ENCODE measurements at places on chromosomes 6 and 20.
A peak's percentile ranks its signal among the peaks of the same experiment; 100 is the strongest.

- DNase-seq, result no peak
Observed at GRCh38 chr6:142293121-142293520, 8.7 kb upstream of the ADGRG6 start.

DNA sequence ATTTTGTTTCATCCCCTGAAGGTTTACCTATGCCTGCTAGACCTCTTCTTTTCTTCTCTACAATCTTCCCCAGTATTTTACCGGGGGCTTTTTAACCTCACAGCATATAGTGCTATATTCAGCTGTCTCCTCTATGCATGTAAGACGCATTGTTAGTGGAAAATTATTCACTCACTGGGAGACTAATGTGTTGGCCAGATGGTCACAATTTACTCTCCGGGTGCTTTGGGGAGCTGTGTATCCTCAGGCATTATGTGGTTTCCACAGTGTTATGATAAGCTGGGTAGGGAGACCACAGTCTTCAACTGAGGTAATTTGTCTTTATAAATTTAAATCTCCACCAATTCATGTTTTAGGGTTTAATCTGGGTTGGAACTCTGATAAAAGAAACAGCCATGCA is 553.8 kb upstream of the PTCHD4 start:
- no peak for DNase-seq

GRCh38 chr6:156752666-156753301 is 24.4 kb upstream of the ARID1B start:
- no peak for DNase-seq

- no peak for DNase-seq
Observed at GRCh38 chr6:6820641-6821238, 232.2 kb downstream of the LY86 start.

GRCh38 chr6:161094955-161095354 is 103.4 kb downstream of the MAP3K4 start:
- DNase-seq, result no peak

GRCh38 chr20:48657426-48658197 is 170.2 kb downstream of the PREX1 start:
- DNase-seq, result peak; percentile 46

- no peak for DNase-seq
Observed at GRCh38 chr6:21595285-21596144, 2.0 kb downstream of the SOX4 start.

GRCh38 chr20:64105846-64106434 is 1.4 kb downstream of the NPBWR2 start:
- DNase-seq, result no peak
